H1 (cell line): ENCODE measurements at places on chromosomes 7 and 10.

DNA sequence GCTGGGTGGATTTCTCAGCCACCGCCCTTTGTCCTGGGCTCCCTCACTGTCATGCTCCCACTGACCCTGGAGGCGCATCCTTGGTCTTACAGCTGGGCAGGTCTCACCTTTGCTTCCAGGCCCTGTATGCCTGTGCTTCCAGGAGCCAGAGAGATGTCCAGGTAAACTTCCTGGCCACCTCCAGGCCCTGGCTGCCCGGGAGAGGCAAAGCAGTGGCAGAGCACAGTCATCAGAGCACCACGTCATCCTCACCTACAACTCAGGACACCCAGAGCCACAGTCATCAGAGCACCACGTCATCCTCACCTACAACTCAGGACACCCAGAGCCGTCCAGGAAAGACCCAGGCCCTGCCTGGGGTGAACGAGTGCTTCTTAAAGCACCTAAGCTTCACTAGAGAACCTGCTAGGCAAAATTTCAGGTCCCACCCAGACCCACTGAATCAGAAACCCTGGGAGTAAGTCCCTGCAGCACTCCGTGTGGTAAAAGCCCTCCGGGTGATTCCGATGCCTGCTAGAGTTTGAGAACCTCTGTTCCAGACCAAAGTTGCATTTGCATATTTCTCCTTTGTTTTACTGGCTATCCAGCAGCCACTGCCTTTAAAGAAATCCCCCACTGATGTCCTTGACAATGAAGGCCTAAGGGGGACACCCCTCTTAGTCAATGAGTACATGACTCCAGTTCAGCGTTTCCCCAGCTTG lies 62.3 kb downstream of the DLG5 start:
- no peak for DNase-seq

DNA sequence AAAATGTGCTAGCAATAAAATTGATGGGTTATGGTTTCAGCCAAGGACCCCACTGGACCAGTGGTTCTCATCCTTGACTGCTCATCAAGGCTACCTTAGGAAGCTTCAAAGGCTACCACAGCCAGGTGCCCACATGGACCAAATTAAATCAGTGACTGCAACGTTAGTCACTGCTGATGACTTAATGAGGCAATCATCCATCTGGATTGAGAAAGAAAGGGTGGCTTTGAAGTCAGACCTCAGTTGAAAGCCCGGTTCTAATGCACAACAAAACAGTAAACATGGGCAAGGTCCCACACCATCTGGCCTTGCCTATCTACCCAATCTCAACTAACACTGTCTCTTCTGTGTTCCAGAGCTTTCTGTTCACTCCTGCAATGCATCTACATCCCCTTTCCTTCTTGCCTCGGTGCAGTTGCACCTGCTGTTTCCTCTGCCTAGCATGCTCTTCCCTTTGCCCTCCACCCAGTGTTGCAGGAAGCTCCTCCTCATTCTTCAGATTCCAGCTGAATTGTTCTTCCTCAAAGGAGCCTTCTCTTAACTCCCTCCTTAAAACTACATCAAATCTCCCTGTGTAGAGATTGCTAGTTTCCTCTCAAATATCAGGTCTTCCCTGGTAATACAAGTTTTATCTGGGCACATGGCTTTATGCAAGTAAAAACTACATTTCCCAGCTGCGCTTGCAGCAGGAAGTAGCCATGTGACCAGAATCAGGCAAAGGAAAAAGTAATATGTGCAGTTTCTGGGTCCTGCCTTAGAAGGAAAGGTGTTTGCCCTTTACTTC lies 10.3 kb upstream of the KCNK18 start:
- DNase-seq = no peak

GRCh38 chr7:132782777-132783640 lies 206.7 kb upstream of the PLXNA4 start:
- DNase-seq = no peak

- DNase-seq = no peak
Observed at GRCh38 chr7:42671627-42672026, 240.2 kb downstream of the C7orf25 start.

DNA sequence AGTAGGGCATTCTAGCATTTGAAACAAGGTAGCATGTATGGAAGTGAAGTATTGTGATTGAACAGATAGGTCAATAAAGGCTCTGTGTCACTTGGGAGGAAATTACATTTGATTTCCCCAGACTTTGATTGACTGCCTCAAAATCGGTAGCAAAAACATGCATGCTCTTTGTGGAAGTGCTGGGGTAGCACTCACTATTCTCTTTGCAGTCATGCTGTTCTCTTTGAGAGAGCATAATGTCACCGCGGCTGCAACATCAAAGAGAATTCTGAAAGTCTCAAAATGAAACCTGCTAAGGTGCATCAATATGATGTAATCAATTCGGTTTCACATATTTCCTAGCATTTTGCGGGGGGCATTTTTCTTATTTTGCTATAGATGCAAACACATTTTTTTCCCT lies 64.2 kb downstream of the ARMC3 start:
- DNase-seq = no peak

- DNase-seq = no peak
Observed at GRCh38 chr10:24209946-24210491, 1.1 kb downstream of the KIAA1217 start.

DNA sequence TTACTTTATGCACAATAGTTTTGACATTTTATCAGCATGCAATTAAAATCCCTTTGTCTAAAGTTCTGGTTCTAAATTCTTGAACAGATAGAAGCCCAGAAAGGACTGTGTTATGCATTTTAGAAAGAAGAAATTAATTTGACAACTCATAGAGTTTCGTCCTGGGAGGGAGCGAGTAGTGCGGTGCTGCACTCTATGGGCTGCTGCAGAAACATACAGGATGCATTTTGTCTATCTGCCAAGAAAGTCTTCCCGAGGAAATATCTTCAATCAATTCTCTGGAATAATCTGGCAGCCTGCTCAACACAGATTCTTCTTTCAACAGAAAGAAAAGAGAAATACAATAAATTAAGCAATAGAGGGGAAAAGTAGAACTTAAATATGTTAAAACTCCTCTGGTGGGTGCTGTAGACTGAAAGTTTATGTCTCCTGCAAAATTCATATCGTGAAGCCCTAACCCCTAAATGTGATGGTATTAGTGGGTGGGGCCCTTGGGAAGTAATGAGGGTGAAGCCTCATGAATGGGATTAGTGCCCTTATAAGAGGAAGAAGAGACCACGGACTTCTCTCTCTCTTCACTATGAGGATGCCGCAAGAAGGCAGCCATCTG lies 39.0 kb upstream of the IFRD1 start:
- DNase-seq = no peak

GRCh38 chr7:105493923-105494315 lies 28.2 kb downstream of the PUS7 start:
- no peak for DNase-seq

GRCh38 chr7:19392246-19392645 lies 247.0 kb upstream of the FERD3L start:
- DNase-seq = no peak

DNA sequence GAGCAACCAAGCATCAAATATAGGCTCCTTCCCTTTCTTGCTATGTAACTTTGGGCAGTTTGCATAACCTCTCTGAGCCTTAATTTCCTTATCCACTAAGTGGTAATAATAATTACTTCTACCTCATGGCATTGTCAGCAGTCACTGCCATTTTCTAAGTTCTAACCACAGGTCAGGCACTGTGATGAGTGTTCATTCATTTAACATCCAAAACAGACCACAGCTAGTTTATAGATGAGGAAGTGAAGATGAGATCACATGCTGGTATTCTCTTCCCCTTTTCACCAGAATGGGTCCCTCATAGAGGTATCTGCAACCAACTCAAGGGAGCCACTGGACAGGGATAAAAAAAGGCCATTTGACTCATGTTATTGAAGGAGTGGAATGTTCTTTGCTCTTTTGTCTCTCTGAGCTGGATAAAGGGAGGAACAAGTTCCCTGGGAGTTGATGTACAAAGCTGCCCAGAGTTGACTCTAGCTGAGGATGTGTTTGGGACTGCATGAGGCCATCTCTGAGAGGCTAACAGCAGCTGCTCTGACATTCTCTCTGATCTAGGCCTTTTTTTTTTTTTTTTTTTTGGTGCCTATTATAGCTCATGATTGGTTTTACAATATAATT lies 65.0 kb downstream of the DNAJC12 start:
- no peak for DNase-seq

DNA sequence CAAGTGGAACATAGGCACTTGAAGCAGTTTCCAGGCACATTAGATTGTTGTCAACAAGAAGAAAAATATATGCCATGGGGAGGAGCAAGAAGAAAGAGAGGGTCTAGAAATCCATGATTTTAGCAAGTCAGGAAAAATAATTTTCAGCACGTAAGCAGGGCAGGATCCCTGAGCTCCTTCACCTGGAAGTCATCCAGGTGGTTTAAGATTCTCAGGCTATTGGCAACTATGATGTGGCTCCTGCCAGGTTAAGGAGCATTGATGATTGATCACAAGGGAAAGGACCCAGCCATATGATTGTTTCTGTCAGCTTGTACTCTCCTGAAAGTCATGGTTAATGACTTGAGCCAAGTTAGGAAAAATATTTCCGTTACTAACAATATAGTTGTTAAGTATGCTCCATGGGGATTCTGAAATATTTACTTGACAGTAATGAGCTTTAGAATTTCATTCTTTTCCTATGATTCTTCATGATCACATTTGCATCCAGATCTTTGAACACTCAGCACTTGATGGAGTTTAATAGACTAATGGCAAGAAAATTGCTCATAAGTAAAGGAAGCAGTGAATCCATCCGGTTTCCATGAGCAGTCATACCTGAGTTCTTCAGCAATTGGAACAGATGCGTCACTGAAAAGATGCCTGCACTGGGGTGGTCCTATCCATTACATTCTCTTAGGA lies 209.1 kb downstream of the BICC1 start:
- DNase-seq = no peak

- no peak for DNase-seq
Observed at GRCh38 chr10:31678575-31679516, 249.8 kb downstream of the ARHGAP12 start.

GRCh38 chr7:151631570-151631952 lies 111.9 kb upstream of the RHEB start:
- no peak for DNase-seq

GRCh38 chr10:48970654-48971053 lies 31.0 kb upstream of the LRRC18 start:
- DNase-seq = no peak

GRCh38 chr7:122622682-122623081 lies 76.2 kb downstream of the RNF133 start:
- DNase-seq = no peak
